Stimulated activated CD4-positive, alpha-beta T cell treated with anti-CD3 and anti-CD28 coated beads, TNF-alpha, amount 100 ng/mL, for 1 hour (primary cell): ENCODE measurements at places on chromosomes 7 and 10.

DNA sequence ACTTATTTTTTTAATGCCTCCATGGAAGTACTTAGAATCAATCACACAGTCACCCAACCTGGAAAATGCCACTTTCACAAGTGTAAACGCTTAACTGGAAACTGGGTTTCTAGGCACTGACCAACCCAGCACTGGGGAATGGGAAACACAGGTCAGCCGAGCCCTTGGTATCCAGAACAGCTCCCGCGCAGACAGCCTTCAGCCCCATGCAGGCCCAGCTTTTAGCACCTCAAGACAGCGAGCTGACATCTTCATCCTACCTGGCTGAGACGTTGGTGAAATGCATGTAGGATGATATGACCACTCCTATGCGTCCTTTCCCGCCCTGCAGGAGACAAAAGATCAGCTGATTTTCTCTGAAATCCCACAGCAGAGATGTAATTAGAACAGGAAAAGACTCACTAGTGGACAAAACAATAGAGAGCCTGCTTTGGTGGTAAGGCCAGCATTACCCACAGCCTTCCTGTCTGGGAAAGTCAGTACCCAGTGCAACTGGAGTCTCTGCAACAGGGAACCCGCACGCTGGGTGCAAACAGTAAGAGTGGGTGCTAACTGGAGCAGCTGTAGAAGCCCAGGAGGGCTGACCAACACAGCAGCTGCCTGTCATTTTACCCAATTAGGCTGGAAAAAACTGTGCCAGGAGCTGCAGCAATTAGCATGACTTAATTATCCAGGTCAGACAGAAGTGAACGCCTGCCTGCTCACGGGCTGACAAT lies 153.7 kb downstream of the TNS3 start:
- no peak for DNase-seq

DNA sequence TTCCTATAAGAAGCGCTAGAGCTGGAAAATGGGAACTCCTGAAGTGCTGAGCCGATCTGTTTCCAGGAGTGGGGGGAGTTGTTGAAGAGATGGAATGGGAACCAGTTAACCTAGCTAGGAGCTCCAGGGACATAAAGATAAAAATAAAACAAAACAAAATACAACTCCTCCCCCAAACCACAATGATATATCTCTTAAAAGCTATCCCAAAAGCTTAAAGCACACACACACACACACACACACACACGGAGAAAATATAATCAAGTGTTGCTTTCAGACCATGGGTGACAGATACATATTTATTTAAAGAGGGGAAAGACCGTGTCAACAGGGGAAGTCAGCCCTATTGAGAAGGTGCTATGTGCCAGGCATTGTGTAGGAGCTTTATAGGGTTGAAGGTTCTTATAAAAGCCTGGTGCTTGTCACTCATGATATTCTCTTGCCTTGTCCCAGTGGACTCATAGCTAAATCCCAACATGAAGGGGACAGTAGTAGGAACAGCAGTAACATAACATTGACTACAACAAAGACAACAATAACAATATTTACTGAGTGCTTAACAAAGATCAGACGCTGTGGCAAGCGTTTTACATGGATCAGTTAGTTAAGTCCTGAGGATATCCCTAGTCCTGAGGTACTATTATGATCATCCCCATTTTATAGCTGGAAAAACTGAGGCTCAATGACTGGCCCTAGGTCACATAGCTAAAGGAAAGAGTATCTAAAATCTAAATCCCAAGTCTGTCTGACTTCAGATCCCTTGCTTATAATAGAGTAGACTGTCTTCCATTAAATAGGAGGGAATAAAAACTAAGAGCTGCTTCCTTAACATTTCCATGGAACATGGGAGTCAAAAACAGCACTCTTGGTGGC lies 115.5 kb downstream of the SPAG6 start:
- no peak for DNase-seq

DNA sequence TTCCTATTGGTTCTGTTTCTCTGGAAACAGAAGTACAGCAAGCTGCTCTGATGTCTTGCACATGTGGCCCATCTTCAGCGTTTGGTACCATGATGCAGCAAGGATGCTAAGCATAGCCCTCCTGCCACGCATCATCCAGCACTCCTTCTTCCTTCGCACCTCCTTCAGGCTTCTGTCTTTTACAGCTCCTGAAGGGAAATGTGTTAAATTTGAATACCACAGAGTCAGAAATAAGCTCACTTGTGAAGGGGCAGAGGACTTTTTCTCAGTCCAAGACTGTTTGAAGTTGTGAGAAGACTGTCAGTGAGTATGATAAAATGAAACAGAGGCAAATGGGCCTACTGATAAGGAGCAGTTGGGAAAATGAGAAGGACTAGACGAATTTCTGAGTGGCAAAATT lies 20.7 kb downstream of the TSPAN13 start:
- no peak for DNase-seq

GRCh38 chr10:3886191-3886590 lies 101.2 kb upstream of the KLF6 start:
- DNase-seq, result no peak

DNA sequence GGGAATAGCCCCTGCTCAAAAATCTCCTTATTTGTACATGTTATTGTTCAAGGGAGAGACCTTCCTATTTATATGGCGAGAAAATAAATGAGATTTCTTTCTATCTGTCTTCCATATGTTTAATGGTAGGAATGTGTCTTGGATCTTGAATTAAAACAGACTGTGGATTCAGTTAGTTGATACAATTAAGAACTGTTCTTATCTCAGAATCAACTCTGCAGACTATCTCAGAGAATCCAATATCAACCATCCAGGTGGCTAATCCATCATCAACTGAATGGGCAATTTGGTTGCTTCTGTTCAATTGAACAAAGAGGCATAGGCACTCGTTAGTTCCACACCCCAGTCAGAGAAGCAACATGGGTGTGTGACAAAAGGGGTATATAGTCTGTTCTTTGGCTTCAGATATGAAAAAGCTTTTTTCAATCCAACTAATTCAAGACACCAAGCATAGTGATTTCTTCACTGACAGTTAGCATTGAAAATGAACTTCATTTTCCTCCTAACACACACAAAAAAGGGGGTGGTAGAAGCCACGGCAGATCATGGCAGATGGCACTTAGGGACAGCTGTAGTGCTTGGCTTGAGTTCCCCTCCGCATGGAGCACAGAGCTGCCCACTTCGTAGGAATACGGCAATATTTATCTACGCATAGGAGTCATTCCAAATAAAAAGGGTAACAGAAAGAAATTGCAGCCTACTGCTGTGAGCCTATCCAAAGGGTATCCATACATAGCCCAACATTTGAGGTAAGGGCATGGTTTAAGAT lies 135.9 kb downstream of the KIAA1217 start:
- DNase-seq, result no peak

DNA sequence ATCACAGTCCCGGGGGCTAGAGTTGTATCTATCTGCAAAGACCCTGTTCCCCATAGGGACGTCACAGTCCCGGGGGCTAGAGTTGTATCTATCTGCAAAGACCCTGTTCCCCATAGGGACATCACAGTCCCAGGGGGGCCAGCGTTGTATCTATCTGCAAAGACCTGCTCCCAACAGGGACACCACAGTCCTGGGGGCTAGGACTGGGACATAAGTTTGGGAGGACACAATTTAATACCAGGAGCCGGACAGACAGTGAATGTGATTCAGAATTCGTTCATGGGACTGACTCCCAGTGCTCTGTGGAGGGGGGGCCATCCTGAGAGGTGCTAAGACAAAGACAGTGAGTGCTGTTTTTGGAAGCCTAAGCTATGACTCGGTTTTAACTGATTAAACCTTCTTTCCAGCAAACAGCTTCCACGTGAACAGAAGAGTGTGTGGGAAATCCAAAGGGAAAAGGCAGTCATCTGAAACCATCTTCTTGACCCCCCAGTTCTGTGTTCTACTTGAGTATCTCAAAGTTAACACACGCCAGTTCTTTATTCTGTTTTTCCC lies 153.0 kb downstream of the DIP2C start:
- no peak for DNase-seq
